ENCODE measurements at places on chromosomes 13 and 19.

DNA sequence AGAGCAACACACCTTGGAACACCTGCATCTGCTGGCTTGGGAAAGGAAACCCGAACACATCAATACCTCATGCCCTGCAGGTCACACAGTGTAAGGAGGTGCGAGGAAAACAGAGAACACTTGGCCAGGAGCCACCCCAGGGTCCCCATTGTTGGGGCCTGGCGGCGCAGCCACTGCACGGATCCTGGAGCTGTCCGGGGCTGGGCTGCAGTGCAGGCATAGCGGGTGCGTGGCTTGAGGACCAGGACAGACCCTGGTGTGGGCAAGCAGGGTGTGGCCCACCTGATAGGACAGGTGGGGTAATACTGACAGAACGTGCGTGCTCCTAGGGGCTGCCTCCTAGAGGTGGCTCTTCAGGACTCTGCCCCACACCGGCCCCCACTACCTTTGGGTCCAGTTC lies 16.8 kb upstream of the TMEM160 start:
- no peak for DNase-seq

DNA sequence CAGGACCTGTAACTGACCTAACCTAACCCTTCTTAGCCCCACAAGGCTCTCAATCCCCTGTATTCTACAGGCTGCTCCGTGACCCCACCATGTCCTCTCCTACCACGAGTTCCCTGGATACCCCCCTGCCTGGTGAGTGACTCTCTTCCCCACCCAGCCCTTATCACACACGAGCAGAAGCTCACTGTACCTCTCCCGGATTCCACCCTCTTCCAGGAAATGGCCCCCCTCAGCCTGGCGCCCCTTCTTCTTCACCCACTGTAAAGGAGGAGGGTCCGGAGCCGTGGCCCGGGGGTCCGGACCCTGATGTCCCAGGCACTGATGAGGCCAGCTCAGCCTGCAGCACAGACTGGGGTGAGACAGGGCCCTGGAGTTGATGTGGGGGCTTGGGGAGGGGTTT lies 1.3 kb downstream of the NR1H2 start:
- DNase-seq: no peak

DNA sequence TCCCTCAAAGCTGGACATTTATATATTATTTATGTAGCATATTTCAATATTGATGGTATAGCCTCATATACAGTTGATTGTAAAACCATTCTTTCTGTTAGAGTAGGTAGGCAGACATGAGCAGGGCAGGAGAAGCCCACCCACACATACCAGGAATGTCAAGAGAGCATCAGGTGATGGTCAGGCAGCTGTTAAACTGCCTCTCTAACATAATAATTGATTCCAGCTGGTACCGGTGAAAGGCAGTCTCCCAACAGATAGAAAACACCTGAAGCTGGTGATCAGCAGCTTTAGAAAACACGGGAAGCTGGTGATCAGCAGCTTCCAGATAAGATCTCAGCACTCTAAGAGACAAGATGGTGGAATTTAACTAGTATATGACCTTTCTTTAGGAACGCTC lies 132.9 kb downstream of the SLITRK6 start:
- DNase-seq: peak; percentile 0

- peak; percentile 89 for DNase-seq
Measured at GRCh38 chr19:45251452-45252354, 632 bp downstream of the MARK4 start.

DNA sequence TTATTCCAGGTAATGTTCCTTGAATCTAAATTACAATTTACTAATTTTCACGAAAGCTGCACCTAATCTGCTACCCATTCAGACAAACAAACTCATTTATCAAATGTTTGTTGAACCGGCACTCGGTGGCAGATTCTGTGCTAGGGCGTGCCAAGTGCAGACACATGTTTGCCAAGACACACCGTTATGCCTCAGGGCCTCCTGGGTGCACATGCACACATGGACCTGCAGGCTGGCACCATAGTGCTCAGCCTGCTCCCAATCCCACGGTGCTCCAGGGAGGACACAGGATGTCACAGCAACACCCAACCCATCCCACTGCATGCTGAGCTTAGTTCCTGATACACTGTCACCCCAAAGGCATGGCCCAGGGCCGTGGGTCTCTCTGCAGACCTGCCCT lies 7.7 kb downstream of the SCGB2B2 start:
- DNase-seq: no peak

GRCh38 chr13:80001510-80001842 lies 339.4 kb downstream of the SPRY2 start:
- DNase-seq: no peak

- no peak for DNase-seq
Measured at GRCh38 chr13:98664924-98665637, 87.4 kb downstream of the SLC15A1 start.

GRCh38 chr19:45153339-45154063 lies 7.3 kb downstream of the NKPD1 start:
- DNase-seq: peak; percentile 95

- no peak for DNase-seq
Measured at GRCh38 chr13:40456979-40457553, 209.4 kb downstream of the FOXO1 start.

- DNase-seq: no peak
Measured at GRCh38 chr13:22765547-22765946, 415.2 kb upstream of the SGCG start.

DNA sequence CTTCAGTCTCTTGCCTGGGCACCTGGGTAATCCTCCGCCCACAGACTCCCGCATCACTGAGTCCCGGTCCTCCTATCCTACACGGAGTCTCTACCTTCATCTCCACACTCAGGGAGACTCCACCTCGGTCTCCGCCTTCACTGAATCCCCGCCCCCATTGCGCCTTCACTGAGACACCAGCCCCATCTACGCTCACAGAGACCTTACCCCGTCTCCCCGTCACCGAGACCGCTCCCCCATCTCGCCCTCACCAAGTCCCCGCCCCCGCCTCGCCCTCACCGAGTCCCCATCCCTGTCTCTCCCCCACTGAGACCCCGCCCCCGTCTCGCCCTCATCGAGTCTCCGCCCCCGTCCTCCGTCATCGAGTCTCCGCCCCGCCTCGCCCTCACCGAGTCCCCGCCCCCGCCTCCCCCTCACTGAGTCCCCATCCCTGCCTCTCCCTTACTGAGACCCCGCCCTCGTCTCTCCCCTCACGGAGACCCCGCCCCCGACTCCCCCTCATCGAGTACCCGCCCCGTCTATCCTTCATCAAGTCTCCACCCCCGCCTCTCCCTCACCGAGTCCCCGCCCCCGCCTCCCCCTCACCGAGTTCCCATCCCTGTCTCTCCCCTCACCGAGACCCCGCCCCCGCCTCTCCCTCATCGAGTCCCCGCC lies 23.1 kb upstream of the ZNF846 start:
- peak; percentile 95 for DNase-seq

DNA sequence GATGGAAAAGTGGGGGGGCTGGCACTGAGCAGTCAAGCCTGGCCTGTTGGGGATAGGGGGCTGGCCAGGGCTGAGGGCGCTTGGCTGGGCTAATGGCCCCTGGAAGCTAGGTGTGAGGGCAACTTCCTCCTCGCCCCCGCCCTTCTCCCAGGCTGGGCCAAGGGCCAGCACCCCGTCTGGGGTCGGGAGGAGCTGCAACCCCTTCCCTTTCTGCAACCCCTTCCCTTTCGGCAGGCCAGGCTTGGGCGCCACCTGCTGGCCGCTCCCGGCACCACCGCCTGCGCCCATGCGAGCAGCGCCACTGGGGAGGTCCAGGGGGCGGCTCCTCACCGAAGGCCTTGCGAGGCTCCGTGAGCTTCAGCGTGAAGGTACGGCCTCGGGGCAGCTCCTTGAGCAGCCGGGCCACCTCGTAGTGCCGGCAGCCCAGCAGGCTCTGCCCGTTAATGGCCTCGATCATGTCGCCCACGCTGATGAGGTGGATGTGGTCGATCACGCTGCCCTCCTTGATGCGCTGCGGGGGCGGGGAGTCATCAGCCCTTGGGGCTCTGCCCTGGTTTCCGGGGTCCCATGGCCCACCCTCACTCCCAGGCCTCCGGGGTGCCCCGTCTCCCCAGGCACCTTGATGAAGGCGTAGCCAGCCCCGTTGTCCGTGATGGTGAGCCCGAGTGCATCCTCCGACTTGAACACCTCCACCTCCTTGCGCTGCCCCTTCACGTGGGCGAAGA lies 5.0 kb upstream of the PTGER1 start:
- DNase-seq: peak; percentile 99

DNA sequence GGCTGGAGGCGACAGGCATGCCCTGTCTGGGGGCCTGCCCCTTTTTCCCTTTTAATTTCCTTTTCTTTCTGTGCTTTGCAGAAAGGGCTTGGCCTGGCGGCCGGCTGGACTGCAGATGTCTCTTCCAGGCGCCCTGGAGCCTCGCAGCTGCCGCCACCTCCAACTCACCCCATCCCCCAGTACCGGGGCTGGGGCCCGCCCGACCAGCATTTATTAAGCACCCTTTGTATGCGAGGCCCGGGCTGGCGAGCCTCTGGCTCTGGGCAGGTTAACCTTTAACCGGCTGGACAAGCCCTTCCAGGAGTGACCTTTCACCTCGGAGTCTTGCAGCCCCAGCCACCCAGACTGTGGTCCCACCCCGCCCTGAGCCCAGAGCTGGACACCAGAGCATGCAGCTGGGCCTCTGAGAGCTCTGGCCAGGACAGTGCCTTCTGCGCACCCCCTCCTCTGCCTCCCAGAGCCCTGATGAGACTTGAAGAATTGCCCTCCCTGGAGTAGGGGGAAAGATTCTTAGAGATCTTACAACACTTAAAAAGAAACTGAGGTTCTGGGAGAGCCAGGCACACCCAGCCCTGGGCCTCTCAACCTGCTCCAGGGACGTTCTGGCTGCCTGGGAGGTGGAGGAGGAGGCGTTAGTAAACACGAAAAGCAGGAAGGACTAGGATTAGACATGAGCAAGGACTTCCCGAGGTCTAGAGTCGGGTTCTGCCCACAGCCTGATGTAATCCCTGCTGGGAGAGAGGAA lies 1.1 kb upstream of the NR2F6 start:
- DNase-seq: no peak

- peak; percentile 61 for DNase-seq
Measured at GRCh38 chr19:4062419-4063368, 4.0 kb downstream of the ZBTB7A start.

DNA sequence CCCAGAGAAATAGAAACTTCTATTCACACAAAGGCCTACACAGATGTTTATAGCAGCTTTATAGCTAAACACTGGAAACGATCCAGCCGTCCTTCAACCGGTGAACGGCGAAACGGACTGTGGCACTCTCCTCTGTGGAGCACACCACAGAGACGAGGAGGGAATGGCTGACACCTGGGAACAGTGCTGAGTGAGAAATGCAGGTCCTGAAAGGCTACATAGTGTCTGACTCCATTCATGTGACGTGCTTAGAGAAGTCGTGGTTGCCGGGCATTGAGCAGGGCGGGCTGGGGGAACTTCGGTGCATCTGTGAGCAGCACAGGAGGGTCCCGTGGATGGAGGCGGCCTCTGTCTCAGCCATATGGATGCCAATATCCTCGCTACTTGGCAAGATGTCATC lies 3.1 kb upstream of the GRK1 start:
- peak; percentile 45 for DNase-seq

DNA sequence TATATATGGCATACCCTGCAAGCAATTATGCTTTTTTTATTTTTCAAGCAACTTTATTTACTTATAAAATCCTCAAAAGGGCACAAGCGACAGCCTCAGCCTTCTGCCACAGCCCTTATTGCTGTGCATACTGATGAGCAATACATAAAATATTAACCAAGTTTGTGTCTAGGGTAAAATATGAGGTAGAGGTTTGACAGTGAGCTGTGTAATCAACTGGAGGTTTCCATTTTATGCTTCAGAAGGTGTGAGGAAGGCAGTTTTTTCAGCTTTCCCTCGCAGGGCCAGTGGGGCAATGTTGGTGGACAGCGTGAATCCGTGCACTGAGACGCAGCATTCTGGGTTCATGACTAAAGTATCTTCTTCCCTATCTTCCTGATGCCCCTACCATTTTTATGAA lies 310.4 kb downstream of the IRS2 start:
- no peak for DNase-seq

DNA sequence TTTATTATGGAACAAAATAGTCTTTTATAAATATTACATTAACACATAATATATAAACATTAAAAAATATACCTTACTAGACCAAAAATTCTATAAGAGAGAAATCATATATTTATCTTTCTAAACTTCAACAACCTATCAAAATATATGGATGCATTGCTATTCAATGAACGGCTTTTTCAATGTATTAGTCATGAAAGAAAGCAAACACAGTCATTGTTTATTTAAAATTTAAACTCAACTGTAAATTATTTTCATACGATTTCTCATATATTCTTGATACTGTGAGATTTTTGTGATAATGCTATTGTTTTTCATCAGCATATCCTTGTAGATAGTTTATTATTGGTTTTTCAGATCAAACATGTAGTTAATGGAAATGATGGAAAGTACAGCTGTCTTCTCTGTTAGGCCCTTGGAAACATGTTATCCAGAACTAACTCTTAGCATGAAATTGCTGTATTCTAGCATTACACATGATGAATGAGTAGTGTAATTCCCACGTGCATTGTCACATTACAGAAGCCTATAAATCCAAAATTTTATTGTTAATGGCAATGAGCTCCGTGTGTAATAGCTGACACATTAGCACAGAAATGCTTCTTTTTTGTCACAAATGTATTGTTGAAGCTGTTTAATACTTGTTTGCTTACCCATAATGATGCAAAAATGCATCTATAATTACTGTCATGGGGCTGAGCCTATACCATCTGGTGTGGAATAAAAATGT lies 1639.9 kb downstream of the SLITRK5 start:
- DNase-seq: no peak

GRCh38 chr13:23680845-23681669 lies 110.8 kb downstream of the TNFRSF19 start:
- DNase-seq: no peak

DNA sequence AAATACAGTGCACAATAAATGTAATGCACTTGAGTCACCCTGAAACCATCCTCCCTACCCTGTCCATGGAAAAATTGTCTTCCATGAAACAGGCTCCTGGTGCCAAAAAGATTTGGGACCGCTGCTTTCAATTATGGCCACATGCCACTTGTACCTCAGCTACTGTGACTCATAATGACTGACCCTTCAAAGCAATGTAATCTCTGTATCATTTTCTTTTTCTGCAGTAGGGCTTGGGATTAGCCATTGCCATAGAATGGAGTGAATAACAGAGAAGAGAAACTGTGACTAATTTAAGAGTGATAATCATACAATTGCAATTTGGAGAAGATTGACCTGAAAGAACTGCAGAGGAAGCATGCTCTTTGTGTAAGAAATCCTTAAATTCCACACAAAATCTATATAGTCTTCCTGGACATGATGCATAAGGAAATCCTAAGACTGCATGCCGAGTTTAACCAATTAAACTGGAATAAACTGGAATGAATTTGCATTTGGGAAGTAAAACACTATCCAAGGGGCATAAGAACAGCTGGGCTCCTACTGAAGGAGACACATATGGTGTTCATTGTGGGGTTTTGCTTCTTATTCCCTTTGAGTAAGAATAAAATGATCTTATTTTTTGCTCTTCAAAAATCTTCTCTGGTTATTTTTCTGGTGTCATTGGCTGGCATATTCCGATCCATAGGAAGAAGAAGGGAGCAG lies 59.5 kb upstream of the SLC7A1 start:
- DNase-seq: no peak

- DNase-seq: no peak
Measured at GRCh38 chr13:89550938-89551337, 1796.5 kb upstream of the MIR17HG start.
